ENCODE measurements at places on chromosomes 7 and 10. TPM values are rescaled to one million over a fixed set of nuclear protein-coding genes. Genes with fewer than 3 reads are reported as not detected.

DNA sequence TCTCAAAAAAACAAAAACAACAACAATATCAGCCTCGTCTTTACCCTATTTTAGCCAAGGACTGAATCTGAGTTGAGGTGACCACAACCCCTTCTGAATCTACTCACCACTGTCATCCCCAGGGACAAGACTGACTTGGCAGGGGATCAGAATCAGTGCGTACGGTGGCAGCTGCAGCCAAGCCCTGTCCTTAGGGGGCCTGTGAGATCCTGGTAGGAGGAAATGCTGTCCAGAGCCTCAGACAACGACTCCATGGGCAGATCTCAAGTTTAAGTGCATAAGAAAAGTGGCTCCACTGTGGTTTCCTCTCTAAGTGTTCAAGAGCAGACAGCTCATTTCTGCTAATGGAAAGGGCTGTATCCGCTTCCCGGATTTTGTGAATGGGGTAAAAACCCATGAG lies 22.4 kb upstream of the CYTH3 start:
- no peak for DNase-seq

DNA sequence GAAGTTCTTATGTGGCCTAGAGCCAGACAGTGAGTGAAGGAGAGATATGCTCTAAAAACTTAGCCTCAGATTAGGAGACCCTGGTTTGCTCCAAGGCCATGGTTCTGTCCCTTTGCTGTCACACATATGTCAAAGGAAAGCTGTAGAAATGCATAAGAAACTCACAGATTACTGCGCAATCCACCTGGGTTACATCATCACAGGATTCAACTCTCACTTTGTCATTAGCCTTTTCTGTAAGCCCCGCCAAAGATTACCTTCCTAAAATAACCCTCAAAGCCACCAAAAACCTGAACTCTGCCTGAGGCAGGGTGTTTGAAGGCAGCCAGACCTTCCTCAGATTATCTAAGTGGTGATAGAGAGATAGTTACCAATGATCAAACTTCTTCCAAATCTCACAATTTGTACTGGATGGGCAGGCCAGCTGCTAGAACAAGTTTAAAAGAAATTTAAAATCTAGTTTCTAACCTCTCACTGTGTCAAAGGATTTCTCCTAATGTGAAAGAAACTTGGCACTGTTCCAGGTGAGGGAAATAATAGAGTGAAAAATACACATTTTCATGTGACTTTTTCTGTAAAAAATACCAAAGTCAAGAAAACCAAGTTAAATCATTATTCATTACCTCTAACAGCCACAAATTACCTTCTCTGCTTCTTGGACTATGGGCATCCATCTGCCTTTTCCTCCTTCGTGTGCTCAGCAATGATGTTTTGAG lies 567.2 kb downstream of the SUGCT start:
- DNase-seq = no peak

DNA sequence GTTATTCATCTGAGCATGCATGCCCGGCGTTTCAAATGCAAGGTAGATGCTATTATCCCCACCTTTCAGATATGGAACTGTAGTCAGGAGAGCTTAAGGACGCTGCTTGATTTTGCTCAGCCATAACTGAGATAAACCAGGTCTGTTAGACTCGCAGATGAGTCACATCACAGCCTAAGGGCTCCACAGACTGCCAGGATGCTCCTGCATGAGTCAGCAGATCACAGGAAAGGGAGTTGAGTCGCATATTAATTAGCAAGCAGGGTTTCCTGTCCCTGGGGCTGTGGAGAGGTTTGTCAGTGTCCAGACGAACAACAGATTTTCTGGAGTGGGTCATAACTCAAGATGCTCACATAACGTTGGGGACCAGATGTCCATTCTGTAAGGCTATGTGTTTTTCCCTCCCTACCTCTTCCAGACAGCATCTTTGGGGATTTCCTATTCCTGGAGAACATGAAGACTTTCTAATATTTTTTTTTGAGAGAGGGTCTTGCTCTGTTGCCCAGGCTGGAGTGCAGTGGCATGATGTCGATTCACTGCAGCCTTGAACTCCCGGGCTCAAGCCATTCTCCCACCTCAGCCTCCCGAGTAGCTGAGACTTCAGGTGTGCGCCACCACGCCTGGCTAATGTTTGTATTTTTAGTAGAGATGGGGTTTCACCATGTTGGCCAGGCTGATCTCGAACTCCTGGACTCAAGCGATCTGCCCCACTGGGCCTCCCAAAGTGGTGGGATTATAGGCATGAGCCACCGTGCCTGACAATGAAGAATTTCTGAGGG lies 36.7 kb downstream of the PFKFB3 start:
- no peak for DNase-seq

The NACAD gene
- 15.7 TPM for total RNA-seq

The PDK4 gene
- 294 TPM for total RNA-seq

DNA sequence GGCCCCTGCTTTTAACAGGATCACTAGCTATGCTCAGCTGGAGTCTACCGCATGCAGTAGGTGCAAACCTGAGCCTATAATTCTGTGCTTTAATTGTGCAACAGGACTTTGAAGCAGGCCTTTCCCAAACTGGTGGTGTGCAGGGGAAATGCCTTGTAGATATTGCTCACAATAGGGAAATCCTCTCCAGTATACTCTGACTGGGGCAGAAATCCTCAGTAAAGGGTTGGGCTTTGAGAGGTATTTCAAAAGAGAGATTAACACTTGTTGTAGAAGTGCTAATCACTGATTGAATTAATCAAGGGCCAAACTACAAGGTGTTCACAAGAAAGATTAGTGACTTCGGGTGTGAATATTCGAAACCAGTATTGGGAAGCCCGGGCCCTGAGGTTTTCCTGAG lies 58.5 kb upstream of the EXOC6 start:
- DNase-seq = no peak

- DNase-seq = no peak
These were observed 22.3 kb upstream of the ZEB1 start for GRCh38 chr10:31296754-31297153.

The C10orf67 gene
- total RNA-seq = not detected

DNA sequence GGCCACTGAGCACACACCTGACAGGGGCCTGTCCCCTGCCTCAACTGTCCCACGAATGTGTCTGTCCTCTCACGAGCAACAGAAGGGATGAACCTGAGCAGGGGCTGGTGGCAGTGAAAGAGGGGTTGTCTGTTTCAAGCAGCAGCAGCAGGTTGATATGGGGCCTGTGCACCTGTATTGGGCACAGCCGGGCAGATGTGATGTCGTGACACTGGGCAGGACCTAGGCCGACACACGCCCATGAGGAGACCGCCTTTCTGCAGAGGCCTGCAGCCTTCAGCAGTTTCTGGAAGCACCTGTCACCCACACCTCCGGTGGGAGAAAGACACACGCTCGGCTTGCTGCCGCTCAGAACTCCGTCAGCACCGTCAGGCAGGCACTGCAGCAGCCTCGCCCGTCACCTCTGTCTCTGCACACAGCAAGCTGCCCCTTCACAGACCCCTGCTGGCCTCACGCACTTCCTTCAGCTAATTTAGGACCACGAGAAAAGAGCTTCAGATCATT lies 48.5 kb downstream of the AMZ1 start:
- no peak for DNase-seq

GRCh38 chr7:1608318-1608717 lies 38.5 kb upstream of the PSMG3 start:
- DNase-seq = no peak

DNA sequence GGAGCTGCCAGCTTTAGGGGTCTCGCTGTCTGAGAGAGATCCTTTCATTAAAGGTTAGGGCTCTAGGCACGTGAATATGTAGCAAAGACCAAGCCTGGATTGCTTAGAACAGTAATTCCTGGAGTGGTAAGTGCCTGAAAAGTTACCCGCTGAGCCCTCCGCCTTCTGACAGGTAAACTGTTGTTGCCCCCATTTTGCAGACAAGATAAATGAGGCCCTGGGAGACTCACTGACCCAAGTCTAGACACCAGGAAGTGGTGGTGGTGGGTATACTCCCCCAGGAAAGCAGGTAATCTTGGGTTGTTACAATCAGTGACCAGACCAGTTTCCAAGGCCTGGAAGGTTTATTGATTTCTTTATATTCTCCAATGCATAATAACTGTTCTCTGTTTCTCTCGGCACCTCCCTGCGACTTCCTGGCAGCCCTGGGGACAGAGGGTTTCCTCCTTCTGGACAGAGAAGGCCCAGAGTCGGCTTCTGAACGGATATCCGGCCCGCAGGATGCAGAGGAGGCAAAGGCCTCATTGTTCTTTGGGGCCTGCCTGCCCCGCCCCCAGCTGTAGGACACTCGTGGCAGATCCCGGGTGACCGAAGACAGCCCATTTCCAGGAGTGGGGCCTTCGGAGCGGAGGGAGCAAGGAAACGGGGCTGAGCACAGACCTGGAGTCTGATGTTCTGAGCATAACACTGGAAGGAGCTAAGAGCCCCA lies 1.3 kb upstream of the GRK5 start:
- peak; percentile 36 for DNase-seq

The NPY4R2 gene
- not detected for total RNA-seq
